ENCODE measurements at places on chromosomes 3 and 15. TPM values are rescaled to one million over a fixed set of nuclear protein-coding genes. Genes with fewer than 3 reads are reported as not detected.

Gene GOLIM4
- 23.0 TPM for total RNA-seq

Gene SLC22A13
- total RNA-seq = 0.21 TPM

Gene MESP2
- not detected for total RNA-seq

Gene CTNNB1
- total RNA-seq = 566 TPM

Gene GUCA1C
- not detected for total RNA-seq

Gene GOLGA6L7
- not detected for total RNA-seq

Gene SLC28A1
- total RNA-seq = not detected

Gene UBXN7
- 68.7 TPM for total RNA-seq

Gene RSL24D1
- 192 TPM for total RNA-seq

Gene CCK
- total RNA-seq = 1.1 TPM

Gene LRRN1
- 57.9 TPM for total RNA-seq

Gene PEX11A
- total RNA-seq = 4.5 TPM

Gene ADCY5
- total RNA-seq = 1.0 TPM

Gene PLSCR4
- 0.71 TPM for total RNA-seq

Gene CDHR4
- 0.12 TPM for total RNA-seq

Gene KBTBD13
- not detected for total RNA-seq

Gene ZMAT3
- total RNA-seq = 8.6 TPM

Gene ACTRT3
- total RNA-seq = 0.31 TPM

Gene NR1D2
- total RNA-seq = 43.7 TPM

Gene ARRDC4
- 19.9 TPM for total RNA-seq

Gene TTLL13
- not detected for total RNA-seq
